Activated T-cell treated with anti-CD3 and anti-CD28 coated beads, Interleukin-2, amount 50 U/mL, for 72 hours (primary cell): ENCODE measurements at places on chromosomes 12 and 14. TPM values are rescaled to one million over a fixed set of nuclear protein-coding genes. Genes with fewer than 3 reads are reported as not detected.

DNA sequence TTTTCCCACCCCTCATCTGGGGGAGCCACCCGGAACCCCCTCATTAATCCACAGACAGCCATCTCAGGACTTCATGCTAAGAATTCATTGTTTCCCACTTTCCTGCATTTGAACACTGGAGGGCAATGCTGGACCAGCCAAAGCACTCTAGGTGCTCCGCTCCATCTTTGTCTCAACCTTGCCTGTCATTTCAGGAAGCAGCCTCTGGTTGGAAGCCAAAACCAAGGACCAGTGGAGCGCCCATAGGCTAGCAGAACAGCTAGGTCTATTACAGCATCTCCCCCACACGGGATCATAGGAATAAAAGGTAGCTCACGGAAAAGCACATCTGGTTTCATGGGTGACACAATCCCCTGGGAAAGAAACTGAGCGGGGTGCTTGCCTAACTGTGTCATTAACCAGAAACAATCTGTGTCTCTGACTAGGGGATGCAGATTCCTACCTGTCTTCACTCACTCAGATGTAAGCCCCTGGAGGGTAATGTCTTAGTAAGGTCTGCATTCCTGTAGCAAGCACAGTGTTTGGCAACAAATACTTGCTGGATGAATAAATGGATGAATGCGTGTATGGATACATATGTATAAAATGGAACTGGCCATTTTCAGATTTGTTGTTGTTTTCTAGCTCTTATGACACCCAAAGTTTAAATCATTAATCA is 197.0 kb downstream of the DAD1 start:
- H3K4me3 ChIP-seq = no peak overlapping the region
- H3K36me3 ChIP-seq = no peaks in the 10 kb centered on the region
- no peak for DNase-seq
- H3K4me1 ChIP-seq = no peaks in the 10 kb centered on the region
- H3K27me3 ChIP-seq = no peaks in the 10 kb centered on the region

DNA sequence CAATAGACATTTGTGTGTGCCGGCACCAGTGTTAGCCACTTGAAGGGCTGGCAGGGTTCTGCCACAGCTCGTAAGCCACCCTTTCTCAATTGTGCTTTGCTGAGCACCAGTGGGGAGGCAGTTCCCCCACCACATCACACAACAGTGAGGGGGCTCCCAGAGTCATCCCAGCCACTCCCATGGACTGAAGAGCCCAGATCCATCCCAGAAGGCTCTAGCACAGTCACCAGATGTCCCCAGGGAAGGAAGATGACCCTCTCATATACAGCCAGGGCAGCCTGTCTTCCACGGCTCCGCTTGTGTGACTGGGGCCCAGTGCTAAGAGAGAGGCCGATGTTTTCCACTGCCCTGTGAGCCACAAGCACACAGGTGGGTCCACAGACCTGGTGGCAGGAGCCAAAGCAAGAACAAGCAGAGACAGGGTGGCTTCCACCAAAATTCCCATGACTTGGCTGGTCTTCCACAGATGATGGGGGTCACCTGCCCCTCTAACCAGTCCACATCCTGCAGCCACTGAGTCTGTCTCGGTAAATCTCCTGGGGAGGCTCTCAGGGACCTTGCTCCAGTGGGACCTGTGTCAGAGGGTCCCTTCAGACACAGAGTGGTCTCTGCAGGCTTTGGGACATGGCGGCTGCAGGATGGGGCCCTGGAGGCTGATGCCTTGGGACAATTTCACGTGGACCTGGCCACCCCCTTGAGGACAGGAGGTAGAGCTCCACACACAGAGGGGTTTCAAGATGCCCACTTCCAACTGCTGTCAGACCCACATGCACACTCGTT is 71.9 kb upstream of the DDX11 start:
- no peak overlapping the region for H3K27ac ChIP-seq
- no peak overlapping the region for H3K4me3 ChIP-seq
- H3K4me1 ChIP-seq = peaks cover 4% of the 10 kb centered on the region

DNA sequence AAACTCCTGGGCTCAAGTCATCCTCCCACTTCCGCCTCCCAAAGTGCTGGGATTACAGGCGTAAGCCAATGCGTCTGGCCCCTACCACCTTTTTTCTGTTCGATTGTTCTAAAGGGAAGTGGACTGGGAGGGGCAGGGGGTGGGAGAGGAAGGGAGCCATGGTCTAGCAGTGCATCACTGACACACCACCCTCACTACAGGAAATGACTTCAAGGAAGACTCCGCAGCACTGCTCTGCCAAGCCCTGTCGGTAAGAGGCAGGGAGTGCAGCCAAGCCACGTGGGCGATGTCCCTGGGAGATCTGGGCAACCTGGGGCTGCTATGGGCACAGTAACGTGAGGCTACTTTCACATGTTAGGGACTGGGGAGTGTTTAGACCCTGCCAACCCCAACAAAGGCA is 18.0 kb downstream of the LRRC74A start:
- no peak overlapping the region for H3K4me3 ChIP-seq
- H3K4me1 ChIP-seq = peaks cover 7% of the 10 kb centered on the region
- H3K27ac ChIP-seq = no peak overlapping the region
- no peaks in the 10 kb centered on the region for H3K36me3 ChIP-seq
- DNase-seq = peak; percentile 71
- peaks cover 10% of the 10 kb centered on the region for H3K27me3 ChIP-seq

- peak overlapping the region; percentile 91 for H3K27ac ChIP-seq
- peaks cover 100% of the 10 kb centered on the region for H3K4me1 ChIP-seq
- H3K4me3 ChIP-seq = peak overlapping the region; percentile 73
- no peaks in the 10 kb centered on the region for H3K27me3 ChIP-seq
- peaks cover 1% of the 10 kb centered on the region for H3K36me3 ChIP-seq
Measured at GRCh38 chr14:73752297-73752992, 38.3 kb upstream of the PNMA1 start.

GRCh38 chr14:75515629-75515996 is 6.7 kb upstream of the BATF start:
- DNase-seq = no peak
- H3K27me3 ChIP-seq = no peaks in the 10 kb centered on the region
- peak overlapping the region; percentile 93 for H3K27ac ChIP-seq
- peaks cover 17% of the 10 kb centered on the region for H3K36me3 ChIP-seq

GRCh38 chr14:61470261-61470960 is 149.0 kb downstream of the PRKCH start:
- H3K27ac ChIP-seq = peak overlapping the region; percentile 94
- peaks cover 98% of the 10 kb centered on the region for H3K4me1 ChIP-seq
- H3K27me3 ChIP-seq = no peaks in the 10 kb centered on the region
- DNase-seq = no peak
- peaks cover 18% of the 10 kb centered on the region for H3K36me3 ChIP-seq

DNA sequence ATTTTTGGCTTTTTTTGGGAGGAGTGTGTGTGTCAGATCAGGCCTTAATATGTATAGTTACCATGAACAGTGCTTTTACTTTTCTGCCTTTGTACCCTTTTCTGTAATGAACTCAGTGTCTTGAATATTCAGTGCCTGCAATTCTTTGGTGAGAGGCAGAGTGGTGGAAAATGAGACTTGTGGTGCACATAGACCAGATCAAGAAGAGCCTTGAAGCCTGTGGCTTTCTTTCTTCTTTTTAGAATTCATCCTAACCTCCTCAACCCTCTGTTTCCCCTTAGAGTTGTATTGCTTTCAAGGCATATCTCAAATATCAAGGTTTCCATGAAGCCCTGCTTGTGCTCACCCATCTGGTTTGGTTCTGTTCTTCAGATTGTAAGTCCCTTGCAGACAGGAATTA is 2.6 kb downstream of the YLPM1 start:
- no peaks in the 10 kb centered on the region for H3K27me3 ChIP-seq
- peak; percentile 10 for DNase-seq
- peak overlapping the region; percentile 94 for H3K27ac ChIP-seq
- peaks cover 22% of the 10 kb centered on the region for H3K36me3 ChIP-seq
- H3K4me3 ChIP-seq = peak overlapping the region; percentile 99
- peaks cover 71% of the 10 kb centered on the region for H3K4me1 ChIP-seq

DNA sequence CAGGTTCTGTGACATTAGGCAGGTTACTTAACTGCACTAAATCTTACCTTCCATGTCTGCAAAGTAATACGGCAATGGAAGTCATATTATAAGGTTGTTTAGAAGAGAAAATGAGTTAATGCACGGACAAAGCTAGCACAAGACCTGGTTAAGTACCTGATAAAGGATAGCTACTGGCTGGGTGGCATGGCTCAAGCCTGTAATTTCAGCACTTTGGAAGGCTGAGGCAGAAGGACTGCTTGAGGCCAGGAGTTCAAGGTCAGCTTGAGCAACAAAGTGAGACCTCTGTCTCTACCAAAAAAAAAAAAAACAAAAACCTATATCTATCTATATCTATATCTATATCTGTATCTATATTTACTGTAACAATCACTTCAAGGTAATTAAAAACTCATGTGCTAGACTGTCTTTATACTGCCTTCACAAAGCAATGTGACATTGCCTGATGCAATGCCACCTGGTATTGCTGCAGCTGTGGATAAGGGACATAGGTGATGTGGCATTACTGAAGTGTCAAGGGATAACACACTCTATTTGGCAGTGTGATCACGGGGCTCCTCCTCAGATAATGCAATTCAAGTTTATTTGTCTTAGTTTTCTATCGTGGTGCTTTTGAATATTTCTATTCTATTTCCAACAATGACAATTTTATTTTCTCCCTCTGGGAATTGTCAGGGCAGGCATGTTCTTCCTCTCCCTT is 107.1 kb downstream of the PAX9 start:
- H3K27ac ChIP-seq = no peak overlapping the region
- H3K27me3 ChIP-seq = no peaks in the 10 kb centered on the region
- no peaks in the 10 kb centered on the region for H3K36me3 ChIP-seq
- H3K4me3 ChIP-seq = no peak overlapping the region

The SLC24A4 gene
- not detected for total RNA-seq

The DTX1 gene
- total RNA-seq = 17.6 TPM
